ENCODE measurements at places on chromosomes 2 and 18.

- DNase-seq: peak; percentile 33
These were observed 12.4 kb downstream of the IL1F10 start for GRCh38 chr2:113080134-113080533.

GRCh38 chr18:6488956-6489355 is 74.2 kb upstream of the L3MBTL4 start:
- DNase-seq: no peak

- DNase-seq: no peak
These were observed 34.3 kb upstream of the BARD1 start for GRCh38 chr2:214843823-214844222.

DNA sequence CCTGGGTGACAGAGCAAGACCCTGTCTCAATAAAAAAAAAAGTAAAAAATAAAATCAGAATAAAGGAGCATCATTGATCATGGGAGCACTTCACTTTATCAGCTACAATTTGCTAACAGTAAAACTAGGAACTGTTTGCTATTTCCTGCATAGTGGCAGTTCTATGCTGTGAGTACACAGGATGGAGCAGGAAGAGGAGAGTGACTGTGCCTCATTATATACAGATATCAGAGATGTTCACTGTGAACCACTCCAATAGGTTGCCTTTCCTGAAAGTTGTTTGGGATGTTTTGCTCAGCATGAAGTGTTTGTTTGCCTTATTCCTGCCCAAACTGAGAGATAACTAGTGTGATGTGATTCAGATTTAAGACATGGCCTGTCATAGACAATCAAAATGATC is 151.4 kb upstream of the EPAS1 start:
- no peak for DNase-seq

DNA sequence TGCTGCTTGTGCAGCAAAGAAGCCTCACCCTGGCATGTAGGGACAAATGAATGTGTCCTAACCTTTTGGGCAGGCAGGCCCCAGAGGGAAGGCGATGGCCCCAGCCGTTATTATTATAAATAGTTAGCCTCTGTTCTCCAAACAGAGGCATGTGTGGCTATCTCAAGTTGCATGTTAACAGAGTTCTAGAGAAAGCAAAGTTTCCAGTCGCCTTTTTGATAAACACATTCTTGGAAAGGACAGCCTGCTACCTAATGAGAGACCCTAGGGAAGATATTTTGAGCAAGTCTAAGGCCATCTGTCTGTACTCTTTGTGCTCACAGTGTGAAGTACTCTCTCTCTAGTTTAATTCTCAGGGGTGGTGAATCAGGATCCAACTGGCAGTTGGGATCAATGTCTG is 97.4 kb upstream of the FHL2 start:
- no peak for DNase-seq

GRCh38 chr2:41521211-41521610 is 526.6 kb upstream of the PKDCC start:
- no peak for DNase-seq

DNA sequence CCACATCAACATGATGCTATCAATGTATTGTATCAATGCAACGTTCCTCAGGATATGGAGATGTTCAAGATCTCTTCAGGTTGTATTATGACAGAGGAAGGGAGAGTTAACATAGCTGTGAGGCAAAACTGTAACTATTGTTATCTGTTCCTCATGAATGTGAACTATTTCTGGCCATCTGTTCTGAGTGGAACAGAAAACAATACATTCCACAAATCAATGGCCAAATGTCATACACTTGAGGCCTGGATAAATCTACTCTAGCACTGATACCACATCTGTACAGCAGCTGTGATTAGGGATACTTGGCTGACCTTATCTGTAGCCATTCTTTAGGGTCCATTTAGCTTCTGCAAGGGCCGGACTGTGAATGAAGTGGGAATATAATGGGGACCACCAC is 447.9 kb downstream of the IRS1 start:
- no peak for DNase-seq

GRCh38 chr2:205785507-205786260 is 103.4 kb downstream of the NRP2 start:
- no peak for DNase-seq

- DNase-seq: no peak
These were observed 18.0 kb downstream of the MALL start for GRCh38 chr2:110097506-110098220.

- peak; percentile 84 for DNase-seq
These were observed 67.2 kb downstream of the MBP start for GRCh38 chr18:77065221-77065981.

DNA sequence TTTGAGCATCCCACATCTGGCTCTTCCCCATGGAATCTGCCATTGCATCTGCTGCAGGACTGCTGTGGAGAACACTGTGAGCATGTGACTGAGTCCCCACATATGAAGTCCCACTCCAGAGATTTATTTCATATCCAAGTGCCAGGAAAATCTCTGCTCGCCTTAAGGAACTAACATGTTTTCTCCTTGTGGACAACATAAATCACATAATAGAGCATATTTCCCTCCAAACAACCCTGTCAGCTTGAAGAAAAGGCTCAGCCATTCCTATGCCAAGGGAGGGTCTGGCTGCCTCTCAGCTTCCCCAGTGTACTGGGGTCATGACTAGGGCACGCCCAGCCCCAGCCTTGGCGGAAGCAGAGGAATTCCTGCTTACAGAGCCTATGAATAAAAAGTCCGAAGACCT is 193.7 kb downstream of the DNER start:
- no peak for DNase-seq

DNA sequence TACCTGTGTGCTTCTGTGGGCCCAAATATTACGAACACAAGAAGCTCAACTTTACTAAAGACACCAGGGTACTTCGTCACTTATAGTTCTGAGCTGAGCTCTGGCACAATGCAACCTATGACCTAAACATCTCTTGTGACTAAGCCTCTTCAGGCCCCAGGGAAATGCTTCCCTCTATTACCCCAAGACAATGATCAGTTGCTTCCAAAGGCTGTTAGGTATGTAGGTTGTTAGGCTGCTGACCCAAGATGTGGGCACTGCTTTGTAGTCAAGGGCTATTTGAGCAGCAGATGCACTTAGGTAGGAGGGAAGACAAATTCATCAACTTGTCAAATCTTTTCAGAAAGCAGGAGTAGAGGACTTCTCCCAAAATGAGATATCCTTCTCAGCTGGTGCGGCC is 640.1 kb downstream of the EPHA4 start:
- no peak for DNase-seq

Measured in CD4-positive, alpha-beta T cell treated with Interleukin-1 beta for 1 hour (primary cell).